ENCODE measurements at places on chromosomes 6 and 20. TPM values are rescaled to one million over a fixed set of nuclear protein-coding genes. Genes with fewer than 3 reads are reported as not detected.

GRCh38 chr6:54132587-54132986 is 21.3 kb downstream of the MLIP start:
- no peak for ATAC-seq

DNA sequence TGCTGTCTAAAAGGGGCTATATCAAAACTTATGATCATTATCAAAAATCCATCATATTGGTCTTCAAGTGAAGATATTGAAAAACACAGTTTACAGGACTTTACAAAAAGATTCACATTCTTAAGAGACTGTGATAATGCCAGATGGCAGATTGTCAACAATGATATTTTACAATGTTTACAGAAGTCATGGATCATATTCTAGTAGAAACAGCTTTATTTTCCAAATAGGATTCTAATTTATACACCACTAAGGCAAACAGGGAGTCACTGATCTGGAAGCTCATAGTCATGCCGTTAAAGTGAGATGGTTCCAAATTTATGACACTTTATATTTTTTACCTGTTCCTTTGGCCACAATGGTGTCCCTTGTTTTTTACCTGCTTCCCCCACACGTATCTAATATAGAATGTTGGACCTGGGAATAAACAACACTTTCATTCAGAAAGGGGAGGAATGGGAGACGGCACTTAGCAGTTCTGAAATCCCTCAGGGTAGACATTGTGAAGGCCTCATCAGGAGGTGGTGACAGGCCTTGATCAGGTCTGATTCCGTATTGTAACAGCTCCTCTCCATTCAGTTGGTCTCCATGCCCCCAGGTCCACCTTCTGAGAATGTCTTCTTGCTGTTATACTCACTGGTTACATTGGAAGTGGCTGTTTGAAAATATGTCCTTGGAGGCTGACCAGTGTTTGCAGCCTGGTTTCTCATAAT is 228.6 kb downstream of the ADGB start:
- ATAC-seq, result no peak

GRCh38 chr6:167270499-167271311 is 20.4 kb upstream of the UNC93A start:
- ATAC-seq, result no peak

- no peak for ATAC-seq
These were observed 52.9 kb upstream of the PLCB4 start for GRCh38 chr20:9015984-9016324.

GRCh38 chr20:16111852-16112412 is 461.3 kb downstream of the KIF16B start:
- no peak for ATAC-seq

GRCh38 chr20:37524859-37525708 is 2.6 kb downstream of the BLCAP start:
- peak; percentile 33 for ATAC-seq

DNA sequence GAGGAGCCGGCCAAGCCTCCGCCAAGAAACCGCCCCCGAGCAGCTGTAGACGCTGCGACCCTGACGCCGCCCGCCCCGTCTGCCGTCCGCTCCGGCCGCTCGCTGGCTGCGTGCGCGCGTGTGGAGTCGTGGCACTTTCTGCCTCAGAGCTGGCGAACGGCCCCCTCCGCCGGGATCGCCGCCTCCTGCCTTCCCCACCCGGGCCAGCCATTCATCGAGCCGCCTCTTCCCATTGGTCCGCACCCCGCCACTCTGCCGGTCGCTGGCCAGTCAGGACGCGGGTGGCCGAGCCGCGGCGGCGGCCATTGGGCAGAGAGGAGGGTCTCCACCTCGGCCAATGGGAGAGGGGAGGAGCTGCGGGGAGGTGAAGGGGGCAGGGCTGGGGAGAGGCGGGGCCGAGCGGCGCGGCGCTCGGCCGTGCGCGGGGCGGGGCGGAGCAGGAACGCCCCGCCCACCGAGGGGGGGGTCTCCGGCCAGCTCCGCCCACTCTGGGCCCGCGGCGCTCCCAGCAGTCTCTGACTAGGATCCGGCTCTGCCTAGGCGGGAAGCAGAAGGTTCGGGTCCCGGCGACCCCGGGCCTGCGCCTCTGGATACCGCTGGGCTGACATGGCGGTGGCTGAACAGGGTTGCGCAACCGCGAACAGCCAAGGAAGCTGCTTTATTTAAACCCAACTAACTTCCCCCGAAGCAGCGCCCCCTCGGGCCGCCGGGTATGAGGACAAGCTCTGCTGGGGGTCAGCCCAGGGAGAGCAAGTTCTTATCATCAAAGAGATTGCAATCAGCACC is at the start of gene RRBP1:
Gene RRBP1, minus strand, starts transcription at position 140 of the 786 bp plus-strand sequence. CDS start 21,735 bp downstream, outside the sequence.
- peak; percentile 95 for ATAC-seq

- ATAC-seq, result no peak
These were observed 181.2 kb upstream of the CCN2 start for GRCh38 chr6:132132422-132132821.

DNA sequence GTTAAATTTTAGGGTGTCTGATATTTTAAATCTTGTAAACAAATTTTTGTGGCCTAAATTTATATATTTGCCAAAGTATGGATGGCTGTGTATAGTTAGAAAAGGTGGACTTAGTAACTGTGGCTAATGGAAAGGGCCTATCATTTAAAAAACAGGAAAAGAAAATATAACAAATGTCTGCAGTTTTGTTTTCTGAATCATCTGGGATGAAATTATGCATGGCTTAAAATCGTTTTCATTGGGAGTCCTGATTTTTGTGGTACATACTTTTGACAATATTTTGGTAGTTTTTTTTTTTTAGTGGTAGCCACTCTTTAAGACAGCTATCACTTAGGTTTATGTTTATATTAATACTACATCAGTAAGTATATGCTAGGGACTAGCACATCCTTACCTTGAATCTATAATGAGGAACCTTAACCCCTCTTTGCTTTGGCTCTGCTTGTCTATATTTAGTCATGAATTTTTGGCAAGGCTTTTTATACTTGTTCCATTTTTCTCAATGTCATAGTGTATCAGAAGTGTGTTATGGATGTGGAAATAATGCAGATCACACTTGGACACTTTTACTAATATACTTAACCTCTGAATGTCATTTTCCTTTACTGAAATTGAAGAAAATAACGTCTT is 5.6 kb downstream of the ARID1B start:
- ATAC-seq, result no peak

GRCh38 chr6:46626228-46626909 is 26.2 kb downstream of the CYP39A1 start:
- ATAC-seq, result peak; percentile 40

- no peak for ATAC-seq
These were observed 211.4 kb downstream of the ESR1 start for GRCh38 chr6:152018876-152019275.

GRCh38 chr6:109781001-109781400 is 89.9 kb downstream of the FIG4 start:
- no peak for ATAC-seq

DNA sequence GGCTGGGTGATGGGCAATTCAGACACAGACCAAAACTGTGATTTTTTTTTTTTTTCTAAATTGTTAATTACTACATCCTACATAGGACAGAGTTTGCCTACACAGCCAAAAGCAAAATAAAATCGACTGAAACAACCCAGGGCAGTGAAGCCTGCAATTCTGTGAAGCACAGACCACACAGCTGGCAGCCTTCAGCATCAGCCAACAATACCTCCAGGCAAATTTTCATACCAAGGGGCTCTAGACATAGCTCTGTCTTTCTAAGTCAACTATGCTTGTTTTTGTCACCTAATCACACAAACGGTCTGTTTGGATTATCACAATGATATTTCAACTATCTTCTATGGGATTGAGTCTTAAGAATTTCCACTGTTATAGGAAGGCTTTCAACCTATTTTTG is 17.6 kb downstream of the RMND1 start:
- ATAC-seq, result no peak

DNA sequence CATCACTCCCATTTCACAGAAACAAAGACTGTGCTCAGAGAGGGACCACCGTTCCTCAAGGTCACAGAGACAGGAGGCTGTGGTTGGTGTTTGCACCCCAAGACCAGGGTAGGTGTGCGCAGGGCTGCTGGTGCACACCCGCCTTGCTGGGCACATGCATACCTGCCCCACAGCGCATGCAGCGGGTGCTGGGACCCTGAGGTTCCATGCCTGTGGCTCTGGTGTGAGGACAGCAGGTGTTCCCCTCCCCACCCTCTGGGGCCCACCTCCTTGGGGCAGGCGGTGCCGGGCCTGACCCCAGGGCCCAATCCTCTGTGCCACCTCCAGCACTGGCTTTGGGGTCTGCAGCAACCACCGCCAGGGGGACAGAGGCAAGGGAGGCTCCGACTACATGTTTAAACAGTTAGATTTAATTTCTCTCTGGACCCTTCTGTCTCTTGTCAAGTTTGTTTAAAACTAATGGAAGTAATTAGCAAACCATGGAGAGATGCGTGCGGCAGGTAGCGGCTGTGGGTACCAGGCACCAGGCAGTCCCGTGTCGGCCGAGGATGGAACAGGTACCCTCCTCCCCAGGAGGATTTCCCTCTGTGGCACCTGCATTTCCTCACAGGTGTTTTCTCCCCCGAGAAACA is 327.8 kb downstream of the TAF4 start:
- ATAC-seq, result no peak

GRCh38 chr6:36703081-36703606 is 5.5 kb downstream of the RAB44 start:
- no peak for ATAC-seq

GRCh38 chr6:3561725-3562124 is 104.9 kb upstream of the SLC22A23 start:
- no peak for ATAC-seq

DNA sequence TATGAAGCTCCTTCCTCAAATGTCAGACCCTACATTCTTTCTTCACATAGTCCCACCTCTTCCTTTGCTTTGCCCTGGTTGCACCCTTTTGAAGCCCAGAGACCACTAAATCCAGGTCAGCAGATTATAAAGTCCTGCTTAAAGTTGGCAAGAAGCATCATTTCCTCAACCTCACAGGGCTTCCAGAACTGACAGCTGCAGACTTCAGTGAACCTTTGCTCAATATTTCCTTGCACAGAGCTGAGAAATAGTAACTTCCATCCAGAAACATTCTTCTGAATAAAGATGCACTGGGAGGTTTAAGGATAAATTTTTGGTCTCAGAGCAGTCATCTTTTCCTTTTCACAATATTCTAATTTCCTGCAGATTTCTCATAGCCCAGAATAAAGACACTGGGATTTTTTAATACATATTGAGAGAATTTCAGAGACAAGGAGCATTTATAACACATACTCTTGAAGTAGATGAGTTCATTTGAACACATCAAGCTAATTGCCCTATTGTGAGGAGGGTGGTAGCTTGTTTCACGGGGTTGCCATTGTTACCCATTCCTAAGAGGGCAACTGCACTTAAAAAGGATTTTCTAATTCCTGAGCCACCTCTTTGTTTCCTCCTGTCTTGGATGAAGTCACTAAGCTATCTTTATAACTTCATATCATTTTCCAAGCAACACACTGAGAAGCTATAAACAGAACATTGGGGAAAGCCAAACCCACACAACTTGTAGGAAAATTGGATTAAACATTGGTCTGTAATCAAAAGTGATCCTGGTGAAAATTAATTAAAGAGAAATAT is 150.2 kb upstream of the PLN start:
- no peak for ATAC-seq

DNA sequence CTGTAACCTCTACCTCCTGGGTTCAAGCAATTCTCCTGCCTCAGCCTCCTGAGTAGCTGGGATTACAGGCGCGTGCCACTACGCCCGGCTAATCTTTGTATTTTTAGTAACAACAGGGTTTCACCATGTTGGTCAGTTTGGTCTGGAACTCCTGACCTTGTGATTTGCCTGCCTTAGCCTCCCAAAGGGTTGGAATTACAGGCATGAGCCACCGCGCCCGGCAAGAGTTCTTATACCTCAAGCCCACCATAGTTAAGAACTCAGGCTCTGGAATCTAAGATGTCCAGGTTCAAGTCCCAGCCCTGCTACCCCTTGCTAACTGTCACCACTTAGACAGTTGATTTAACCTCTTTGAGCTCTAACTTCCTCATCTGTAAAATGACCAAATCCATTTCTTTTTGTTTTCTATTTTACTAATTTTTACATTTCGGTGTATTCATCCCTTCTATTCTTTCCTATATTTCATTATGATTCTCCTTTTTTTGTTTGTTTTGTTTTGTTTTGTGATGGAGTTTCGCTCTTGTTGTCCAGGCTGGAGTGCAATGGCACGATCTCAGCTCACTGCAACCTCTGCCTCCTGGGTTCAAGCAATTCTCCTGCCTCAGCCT is 104.8 kb upstream of the ZNF217 start:
- no peak for ATAC-seq

- no peak for ATAC-seq
These were observed 398.6 kb downstream of the KHDRBS2 start for GRCh38 chr6:61887423-61887822.

- no peak for ATAC-seq
These were observed 12.5 kb upstream of the FOXC1 start for GRCh38 chr6:1597121-1597744.

GRCh38 chr20:50283922-50284810 is 93.5 kb downstream of the CEBPB start:
- ATAC-seq, result peak; percentile 80

DNA sequence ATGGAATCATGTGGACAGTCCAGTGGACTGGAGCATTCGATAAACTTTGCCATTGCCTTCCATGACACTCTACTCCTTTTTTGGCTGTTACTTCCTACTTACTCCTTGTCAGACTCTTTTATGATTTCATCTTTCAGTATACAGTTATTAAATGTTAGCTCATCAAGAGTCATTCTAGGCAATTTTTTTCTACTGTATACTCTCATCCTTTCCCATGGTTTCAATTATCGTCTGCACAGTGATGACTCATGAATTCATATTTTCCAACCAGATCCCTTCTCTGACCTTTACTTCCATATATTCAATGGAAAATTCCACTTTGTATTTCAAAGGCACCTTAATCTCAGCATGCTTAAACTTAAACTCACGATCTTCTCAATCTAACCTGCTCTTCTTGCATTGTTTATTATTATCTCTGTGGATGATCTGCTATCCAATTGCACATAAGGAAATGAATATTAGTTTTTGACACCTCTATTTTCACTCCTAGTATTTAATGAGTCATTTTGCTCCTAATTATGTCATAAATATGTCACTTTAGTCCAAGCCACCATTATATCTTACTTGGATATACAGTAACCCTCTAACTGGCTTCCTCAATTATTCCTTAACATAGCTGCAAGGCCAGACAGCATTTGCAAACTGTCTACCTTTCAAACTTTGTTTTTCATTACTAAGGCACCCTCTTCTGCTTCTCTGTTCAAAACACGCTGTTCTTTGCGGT is 427.5 kb downstream of the PHF3 start:
- ATAC-seq, result no peak

- ATAC-seq, result no peak
These were observed 49.4 kb downstream of the ANKRD60 start for GRCh38 chr20:58179083-58179431.

DNA sequence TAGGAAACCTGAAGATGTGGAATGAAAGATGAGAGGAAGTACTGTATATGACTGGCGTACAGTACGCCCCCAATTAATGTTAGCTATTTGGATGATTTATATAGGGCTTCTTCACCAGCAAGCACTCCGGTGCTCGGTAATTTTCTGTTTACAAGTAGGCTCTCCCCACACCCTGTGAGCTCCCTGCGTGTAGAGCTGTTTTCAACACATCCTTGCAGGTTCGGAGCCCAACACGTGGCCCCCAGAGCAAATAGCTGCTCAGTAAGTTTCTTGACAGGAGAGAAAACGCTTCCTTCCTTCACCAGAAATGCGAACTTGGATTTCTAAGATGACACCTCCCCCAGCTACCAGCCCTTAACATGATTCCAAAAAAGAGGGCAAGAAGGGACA is 1.2 kb upstream of the RAB22A start:
- no peak for ATAC-seq

Gene GPLD1
- 0.73 TPM for total RNA-seq

Gene OPRM1
- total RNA-seq, result not detected

Gene EPB41L1
- total RNA-seq, result 0.26 TPM

Gene MTFR2
- total RNA-seq, result 31.0 TPM

Gene CNR1
- total RNA-seq, result not detected

Gene SOBP
- total RNA-seq, result 0.06 TPM

Gene SOX18
- 0.13 TPM for total RNA-seq

Gene SALL4
- total RNA-seq, result 0.04 TPM
